ENCODE measurements at places on chromosomes 1 and 21. TPM values are rescaled to one million over a fixed set of nuclear protein-coding genes. Genes with fewer than 3 reads are reported as not detected.

GRCh38 chr1:61323681-61324328, 241.4 kb downstream of the NFIA start:
- H3K4me1 ChIP-seq = peaks cover 19% of the 10 kb centered on the region
- no peak for DNase-seq
- peaks cover 47% of the 10 kb centered on the region for H3K27me3 ChIP-seq
- no peaks in the 10 kb centered on the region for H3K36me3 ChIP-seq

- peaks cover 12% of the 10 kb centered on the region for H3K36me3 ChIP-seq
- no peak overlapping the region for H3K4me3 ChIP-seq
These were observed 21.6 kb upstream of the DIP2A start for GRCh38 chr21:46437096-46437498.

Gene FAM78B
- 1.5 TPM for total RNA-seq

GRCh38 chr1:76474922-76475321, 392.4 kb upstream of the ST6GALNAC5 start:
- no peak overlapping the region for H3K27ac ChIP-seq
- no peak overlapping the region for H3K4me3 ChIP-seq
- peaks cover 4% of the 10 kb centered on the region for H3K4me1 ChIP-seq
- peaks cover 9% of the 10 kb centered on the region for H3K36me3 ChIP-seq

DNA sequence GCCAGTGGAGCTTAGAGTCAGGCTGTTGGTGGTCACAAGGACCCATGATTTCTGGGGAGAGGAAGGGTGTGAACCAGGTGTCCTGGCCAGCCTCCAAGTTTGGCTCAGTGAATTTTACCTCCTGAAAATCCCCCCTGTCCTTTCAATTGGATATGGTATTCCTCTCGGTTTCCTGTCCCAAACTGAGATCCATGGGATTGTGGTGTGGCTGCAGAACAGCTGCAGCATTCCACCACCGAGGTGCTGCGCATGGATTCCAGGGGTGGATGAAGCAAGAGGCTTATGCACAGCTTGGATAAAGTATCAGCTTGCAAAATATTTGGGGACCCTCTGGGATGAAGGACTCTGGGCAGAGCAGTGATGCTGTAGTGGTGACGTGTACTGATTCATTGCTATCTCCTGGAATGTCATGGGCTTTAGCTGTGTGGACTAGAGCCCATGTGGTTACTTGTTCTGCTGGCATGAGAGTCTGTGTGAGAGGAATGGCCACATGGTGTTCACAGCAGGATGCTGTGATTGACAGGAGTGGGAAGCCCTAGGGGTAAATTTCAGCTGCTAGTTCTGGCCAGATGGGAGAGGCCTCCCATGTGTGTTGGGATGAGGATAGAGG, 148.7 kb upstream of the SPAG17 start:
- H3K27ac ChIP-seq = no peak overlapping the region
- peaks cover 4% of the 10 kb centered on the region for H3K4me1 ChIP-seq
- no peak for DNase-seq

Gene SELP
- not detected for total RNA-seq

Gene PPIAL4G
- total RNA-seq = not detected

DNA sequence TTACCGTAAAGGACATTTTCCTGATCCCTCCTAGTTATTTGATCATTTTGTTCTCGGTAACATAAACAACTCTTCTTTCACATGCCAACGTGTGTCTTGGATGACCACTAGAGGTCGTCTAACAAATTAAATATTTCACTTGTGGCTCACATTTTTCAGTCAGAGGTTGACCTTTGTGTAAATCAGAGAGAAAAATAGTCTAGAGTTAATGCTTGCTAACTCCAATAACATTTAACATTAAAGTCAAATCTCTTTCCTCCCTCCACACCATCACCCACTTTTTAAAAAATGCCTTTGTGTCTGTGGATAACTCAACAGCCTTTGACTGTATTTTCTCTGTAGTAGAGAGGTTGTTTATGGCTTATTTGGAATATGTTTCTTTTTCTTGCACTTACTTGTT, 220.5 kb upstream of the B3GALT2 start:
- H3K27ac ChIP-seq = no peak overlapping the region
- no peak for DNase-seq
- H3K27me3 ChIP-seq = no peaks in the 10 kb centered on the region
- peaks cover 8% of the 10 kb centered on the region for H3K4me1 ChIP-seq

Data from neural crest cell (in vitro differentiated cells).